ENCODE measurements at places on chromosomes 7 and 10. TPM values are rescaled to one million over a fixed set of nuclear protein-coding genes. Genes with fewer than 3 reads are reported as not detected.

DNA sequence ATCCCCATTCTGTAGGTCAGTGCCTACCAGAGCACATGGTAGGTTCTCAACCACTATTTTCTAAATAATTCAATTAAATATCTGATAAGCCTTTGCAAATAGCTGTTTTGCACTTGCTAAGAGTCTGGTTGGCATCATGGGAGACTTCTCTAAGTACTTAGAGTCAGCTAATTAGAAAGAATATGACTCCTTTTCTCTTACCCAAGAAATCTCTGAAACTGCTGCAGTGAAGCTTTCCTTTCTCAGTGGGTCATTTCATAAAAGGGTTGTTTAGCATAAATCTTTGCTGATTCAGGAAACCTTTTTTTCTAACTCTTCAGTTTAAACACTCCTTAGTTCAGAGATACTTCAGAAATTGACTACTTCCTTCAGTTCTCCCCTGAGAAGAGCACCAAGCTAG lies 438.9 kb downstream of the ADRA2A start:
- no peak for DNase-seq

DNA sequence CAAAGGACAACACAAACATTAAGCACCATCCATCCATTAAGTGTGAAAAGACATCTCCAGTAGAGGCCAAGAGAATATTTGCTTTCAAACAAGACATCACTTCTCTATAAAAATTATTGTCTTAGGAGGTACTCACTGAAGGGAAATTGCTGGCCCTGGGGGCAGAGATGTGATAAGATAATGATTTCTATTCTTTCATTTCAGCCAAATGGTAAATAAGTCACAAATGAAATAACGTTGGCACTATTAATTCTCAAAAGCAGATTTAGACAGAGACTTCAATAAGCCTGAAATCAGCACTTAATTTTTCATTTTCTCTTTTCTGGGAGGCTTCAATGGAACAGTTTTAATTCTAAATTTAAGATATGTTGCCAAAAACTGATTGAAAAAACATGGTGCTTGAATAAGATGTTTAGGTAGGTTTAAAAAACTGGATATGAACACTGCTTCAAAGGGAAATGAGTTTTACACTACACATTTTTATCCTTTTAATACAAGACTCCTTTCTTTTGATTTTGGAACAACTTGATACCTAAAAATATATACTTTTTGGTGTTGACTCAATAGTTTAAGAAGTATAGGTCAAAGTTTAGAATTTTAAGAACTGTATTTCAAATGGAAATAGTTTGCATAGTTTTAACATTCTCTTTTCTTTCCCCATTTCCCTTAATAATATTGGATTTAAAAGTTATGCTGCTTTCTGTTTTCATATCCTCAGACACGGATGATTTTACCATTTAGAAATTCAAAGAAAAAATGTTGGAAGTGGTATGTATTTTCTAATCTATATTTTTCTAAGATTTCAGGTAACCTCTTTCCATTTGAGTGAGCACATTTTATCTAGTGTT lies 204.0 kb downstream of the AHR start:
- DNase-seq = no peak

DNA sequence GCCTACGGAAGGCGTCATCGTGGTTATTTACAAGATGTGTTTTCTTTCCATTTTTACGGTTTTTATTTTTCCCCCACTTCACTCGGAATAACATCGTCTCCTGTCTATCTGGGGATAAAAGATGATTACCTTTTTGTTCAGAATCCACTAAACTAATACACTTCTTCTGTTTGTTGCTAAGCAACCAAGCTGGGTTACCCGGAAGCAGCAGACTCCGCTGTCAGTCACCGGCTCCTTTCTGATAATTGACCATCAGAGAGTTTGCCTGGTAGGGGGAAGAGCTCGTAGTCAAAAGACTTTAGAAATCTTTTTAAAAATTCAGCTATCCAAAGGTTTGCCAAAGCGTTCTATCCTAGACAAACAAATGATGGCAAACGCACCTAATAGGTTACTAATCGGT lies 75.0 kb upstream of the SFMBT2 start:
- DNase-seq = no peak

GRCh38 chr7:28136885-28137284 lies 43.7 kb downstream of the JAZF1 start:
- no peak for DNase-seq

- no peak for DNase-seq
Measured at GRCh38 chr7:141209454-141209853, 135.6 kb downstream of the TMEM178B start.

GRCh38 chr7:92520024-92520423 lies 8.3 kb downstream of the PEX1 start:
- no peak for DNase-seq

DNA sequence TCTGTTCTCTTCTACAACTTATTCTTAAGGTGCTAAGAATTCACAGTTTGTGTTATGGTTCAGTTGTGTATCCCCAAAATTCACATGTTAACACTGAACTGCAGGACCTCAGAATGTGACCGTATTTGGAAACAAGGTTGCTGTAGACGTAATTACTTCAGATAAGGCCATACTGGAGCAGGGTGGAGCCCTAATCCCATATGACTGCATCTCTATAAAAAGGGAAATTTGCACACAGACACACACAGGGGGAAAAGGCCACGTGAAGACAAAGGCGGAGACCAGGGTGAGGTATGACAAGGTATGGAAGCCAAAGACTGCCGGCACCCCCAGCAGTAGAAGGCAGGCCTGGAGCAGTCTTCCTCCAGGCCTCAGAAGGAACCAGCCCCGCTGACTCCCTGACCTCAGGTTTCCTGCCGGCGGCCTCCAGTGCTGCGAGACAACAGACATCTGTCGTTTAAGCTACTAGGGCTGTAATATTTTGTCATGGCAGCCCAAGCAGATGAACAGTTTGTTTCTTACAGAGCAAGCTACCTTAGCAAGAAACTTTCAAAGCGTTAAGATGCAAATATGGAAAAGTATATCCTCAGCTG lies 98.7 kb downstream of the PROSER2 start:
- DNase-seq = no peak

- DNase-seq = peak; percentile 64
Measured at GRCh38 chr7:1369916-1370657, 89.2 kb downstream of the MICALL2 start.

DNA sequence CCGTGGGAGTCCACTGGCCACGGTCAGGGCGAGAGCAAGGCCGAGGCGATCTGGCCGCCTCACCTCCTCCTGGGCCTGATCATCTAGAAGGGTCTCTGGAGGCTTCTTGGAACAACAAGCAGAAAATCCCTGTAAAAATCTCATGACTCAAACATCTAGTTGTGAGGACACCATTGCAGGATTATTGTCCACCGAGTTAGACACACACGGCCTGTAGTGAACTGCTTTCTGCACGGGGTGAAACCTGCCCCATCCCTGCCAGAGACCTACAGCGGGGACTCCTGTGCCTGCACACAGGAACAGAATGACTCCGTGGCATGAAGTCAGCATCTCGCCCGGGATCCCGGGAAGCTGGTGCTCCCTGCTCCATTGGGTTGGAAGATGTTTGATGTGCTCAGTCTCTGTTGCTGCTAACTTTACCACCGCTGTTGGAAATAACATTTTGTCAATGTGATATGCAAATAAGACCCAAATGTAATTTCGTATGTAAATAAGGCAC lies 267.0 kb upstream of the TCERG1L start:
- no peak for DNase-seq

DNA sequence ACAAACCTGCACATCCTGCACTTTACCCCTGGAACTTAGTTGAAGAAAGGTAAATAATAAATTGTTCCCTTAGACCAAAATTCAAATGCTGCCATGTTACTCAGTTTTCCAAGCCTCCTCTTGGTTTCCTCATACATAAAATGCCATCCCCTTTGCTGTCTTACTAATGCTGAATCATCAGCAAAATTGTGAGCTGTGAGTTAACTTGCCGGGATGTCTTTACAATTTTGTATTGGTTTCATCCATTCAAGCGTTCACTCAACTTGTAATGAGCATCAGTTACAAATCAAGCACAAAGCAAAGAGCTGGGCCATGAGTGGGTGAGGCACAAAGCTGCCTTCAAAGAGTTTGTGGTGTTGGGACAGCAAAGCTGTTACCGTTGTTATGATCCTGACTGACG lies 395.8 kb upstream of the ZMIZ1 start:
- no peak for DNase-seq

DNA sequence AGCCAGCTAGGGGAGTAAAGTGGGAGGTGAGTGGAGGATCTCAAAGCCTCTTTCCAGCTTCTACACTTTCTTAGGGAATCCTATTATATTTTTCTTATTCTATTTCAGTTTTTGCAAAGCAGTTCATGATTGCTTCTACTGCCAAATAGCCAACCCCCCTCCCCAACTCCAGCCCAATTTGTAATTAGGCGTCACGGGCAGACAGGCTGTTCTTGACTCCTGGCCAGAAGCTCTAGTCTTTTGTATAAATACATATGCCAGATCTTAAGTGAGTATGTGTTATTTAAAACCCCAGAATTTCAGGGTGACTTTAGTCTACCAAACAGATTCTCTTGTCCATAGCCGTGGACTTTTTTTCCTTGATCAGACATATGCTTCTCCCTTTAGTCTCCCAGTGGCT lies 255.2 kb downstream of the BUB3 start:
- no peak for DNase-seq

GRCh38 chr7:129721068-129721467 lies 109.5 kb downstream of the NRF1 start:
- DNase-seq = no peak

DNA sequence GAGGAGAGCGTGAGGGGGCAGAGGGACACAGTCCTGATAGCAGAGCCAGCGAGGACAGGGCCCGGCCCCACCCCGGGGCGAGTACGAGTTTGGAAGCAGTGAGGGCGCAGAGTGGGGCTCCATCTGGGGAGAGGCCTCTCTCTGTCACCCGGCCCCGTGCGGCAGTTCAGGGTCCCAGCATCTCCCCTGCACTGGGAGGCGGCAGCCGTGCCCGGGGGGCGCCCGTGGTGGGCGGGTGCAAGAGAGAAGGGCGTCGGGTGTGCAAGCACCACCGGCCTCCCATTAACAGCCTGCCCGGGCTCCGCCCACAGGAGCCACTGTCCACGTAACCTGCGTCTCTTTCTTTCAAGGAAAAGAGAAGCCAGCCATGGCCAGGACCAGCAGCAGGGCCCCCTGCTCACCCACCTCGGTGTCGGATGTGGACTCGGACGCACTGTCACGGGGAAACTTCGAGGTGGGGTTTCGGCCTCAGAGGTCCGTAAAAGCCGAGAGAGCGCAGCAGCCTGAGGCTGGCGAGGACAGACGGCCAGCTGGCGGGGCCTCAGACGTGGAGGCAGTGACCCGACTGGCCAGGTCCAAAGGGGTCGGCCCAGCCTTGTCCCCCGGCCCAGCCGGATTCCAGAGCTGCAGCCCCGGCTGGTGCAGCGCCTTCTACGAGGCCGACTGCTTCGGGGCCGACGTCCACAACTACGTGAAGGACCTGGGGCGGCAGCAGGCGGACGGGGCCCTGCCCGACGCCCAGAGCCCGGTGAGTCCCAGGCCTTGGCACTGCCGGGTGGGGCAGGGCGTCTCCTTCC lies 28.7 kb upstream of the UTF1 start:
- no peak for DNase-seq

DNA sequence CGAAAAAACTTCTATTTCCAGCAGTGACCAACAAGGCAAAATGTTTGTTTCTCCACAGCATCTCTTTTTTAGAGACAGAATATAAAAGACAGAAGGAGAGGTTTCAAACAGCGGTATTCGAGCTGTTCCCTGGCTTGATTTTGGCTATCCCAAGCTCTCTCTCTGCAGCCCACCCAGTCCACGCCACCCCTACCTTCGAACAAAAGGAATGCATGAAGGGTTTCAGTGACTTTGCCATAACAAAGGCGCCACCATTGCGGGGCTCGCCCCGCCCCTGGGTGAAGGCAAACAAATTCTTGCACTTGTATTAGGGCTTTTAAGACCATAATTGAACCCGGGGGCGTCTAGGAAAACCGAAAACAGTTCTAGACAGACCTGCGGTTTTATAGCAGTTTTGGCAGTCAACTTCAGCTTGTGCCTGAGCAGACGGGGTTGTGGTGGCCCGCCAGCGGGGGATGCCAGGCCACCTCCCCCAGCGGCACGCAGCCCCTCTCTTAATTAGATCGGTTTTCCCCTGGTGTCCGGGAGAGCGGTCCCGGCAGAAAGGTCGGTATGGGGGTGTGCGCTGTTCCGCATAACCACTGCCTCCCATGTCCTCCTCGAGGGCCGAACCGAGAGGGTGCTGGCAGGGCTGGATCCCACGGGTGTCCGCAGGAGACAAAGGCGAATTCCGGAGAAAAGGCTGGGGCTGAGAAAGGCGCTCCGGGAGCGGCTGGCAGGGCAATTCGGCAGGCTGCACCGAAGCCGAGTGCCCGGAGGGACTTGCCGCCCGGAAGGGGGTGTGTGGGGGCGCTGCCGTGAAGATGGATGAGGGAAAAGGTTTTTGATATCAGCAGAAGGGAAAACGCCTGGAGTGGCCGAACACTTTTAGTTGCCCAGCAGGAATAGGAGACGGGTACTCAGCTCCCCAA lies 2.7 kb upstream of the HOXA11 start:
- DNase-seq = no peak

DNA sequence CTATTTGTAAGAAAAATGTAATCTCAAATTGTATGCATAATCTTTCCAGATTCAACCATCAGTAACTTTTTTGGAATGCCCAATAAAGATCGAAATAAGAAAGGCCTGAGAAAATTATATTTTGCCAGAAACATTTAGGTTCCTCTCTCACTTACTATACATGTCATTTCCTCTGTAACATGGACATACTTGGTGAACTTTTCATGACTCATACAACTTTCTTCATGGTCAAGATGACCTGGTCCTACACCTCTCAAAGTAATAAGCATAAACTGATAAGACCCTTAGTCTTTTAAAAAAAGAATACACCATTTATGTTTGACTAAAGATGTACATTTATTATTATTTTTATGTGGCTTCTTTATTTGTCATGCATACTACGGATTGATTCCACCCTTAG lies 125.3 kb downstream of the REEP3 start:
- no peak for DNase-seq

- DNase-seq = no peak
Measured at GRCh38 chr7:157712666-157713235, 375.9 kb downstream of the DNAJB6 start.

DNA sequence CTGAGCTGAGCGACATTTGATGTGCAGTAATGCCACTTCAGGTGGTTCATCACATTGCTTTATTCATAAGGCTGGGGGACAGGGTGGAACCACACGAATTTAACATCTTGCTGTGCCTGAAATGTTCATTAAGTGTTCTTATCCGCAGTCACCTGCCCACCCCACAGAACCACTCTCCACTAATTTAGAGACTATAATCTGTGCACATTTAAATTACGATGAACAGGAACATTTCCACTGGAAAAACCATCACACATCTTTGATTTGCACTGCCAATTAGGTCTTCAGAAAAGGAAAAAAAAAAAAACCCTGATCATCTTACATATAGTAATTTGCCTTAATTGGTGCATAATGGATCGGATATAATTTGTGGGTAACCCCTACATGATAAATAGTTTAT lies 2.3 kb downstream of the CDCA7L start:
- no peak for DNase-seq

CALHM1 gene
- total RNA-seq = 0.34 TPM

LEP gene
- total RNA-seq = not detected

CUBN gene
- 0.04 TPM for total RNA-seq

LOXL4 gene
- 0.13 TPM for total RNA-seq

NEUROG3 gene
- 0.31 TPM for total RNA-seq

GPR26 gene
- total RNA-seq = 0.09 TPM

Measured in H1 (cell line).